ENCODE measurements at places on chromosomes 13 and 19.

DNA sequence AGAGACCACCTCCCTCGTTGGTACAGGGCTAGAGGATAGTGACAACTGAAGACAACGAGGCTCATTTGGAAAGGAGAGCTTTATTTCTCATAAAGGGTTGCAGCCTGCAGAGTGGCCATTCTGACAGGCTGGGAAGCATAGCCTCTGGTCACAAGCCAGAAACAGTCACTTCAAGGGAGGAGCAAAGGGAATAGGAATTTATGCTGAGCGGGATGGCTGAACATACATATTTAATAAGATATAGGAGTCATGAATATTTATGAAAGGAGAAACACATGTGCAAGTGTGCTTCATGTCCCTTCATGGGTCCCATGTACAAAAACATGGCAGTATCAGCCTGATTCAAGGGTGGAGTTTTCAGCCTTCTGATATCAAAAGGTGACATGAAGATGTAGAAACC, 27.1 kb upstream of the URI1 start:
- no peak for ATAC-seq

DNA sequence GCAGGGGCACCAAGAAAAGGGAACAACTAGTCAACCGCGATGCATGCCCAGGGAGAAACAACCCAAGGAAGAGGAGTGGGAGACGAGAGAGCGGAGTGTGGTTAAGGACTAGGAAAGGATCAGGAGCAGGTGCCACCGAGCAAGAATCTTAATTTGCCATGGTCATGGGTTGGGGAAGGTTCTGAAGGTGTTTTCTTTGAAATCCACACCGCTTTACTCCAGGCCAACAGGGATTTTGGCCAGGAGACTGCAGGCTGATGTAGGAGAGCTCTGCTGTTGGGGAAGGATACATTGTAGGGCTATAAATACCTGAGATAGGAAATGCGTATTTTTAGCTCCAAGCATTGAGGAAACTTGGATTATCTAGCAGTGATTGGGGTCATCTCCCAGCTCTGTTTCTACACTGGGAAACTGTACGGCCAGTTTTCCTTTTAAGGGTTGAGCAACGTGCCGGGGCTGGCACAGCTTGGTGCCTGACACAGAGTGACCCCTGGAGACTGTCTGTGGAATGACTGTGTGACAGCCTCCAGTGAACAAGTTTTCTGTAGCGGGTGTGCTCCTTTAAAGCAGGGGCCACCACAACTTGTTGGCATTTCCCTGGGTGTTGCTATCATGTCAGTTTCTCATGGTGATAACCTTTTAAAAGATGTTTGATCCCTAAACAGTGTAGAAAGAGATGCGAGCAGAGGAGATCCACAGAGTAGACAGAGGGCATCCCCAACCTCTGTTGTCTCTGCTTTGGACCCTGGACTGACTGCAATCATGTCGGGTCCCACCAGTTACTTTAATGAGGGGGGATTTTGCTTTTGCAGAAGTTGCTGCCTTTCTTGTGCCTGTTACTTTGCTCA, 34.3 kb downstream of the ZNF536 start:
- no peak for ATAC-seq

DNA sequence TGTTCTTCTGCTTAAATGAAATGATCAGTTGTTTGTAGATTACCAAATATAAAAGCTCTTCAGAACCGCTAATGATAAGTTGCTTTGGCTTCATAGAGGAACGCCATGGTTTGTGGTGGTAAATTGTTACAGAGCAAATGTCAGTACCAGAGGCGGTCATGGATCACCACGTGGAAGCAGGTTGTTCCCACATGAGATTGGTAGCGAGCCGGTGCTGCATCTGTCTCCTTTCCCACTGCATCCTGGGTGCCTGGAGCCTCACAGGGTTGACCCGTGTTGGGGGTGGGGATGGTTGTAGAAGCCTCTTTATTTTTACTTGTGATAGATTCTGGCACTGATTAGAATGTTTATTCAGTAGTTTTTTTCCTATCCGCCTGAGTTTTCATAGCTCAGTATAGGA, 14.7 kb downstream of the GARRE1 start:
- no peak for ATAC-seq

DNA sequence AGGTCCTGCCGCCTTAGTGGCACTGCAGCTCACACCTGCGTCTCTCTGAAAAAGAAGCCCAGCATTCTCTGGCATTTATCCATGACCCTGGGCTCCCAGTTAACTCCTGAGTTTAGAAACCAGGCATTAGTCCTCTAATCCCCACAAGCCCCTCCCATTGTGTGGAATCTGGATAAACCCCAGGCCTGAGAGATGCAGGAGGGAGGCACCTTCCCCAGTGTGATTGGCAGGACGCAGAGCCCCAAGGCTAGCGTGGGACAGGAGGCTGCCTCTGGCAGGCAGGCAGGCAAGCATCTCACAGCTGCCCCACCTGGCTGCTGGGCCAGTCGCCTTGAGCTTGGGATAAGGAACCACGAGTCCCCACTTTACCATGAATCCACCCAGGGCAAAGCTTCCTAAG, 11.0 kb upstream of the SERPINE3 start:
- ATAC-seq: no peak

DNA sequence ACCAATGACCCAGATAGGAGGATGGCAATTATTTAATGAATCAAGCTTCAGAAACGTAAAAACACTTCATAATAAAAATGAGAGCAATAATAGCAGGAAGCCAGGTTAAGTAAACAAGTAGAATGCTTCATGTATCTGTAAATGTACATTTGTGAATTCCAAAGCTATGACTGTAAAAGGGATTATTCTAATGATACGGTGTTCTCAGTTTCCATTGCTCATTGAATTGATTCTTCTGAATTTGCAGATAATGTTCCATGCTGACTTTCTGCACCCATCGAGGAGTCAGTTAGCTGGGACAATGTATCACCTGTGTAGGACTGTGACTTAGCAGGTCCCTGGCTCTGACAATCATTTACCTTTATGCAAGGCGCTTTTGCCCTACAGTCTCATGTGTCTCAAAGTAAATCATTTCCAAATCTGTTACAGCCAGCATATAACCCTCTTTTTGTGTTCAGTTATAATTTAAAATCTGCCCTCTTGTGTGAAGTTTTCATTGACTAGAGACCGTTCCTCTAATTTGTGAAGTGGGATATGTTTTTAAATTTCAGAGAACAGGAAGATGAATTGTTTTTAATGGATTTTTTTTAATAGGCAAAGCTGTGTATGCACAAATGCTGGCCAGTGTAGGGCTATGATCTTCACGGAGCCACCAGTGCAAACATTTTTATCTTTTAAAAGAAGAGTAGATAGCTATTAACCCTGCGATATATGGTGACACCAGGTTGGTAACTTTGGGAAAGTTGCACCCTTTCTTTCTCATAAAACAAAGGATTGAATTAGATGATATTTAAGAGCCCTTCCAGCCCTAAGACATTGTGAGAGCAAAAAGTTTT, 267.1 kb downstream of the KLF5 start:
- no peak for ATAC-seq

- ATAC-seq: peak; percentile 95
Measured at GRCh38 chr19:932648-933552, 7.1 kb downstream of the ARID3A start.

- ATAC-seq: no peak
Measured at GRCh38 chr13:36794706-36795105, 24.3 kb upstream of the RFXAP start.

GRCh38 chr19:6723108-6723618, 2.7 kb upstream of the C3 start:
- ATAC-seq: no peak

Measured in SK-N-SH treated with all-trans-retinoic acid at 6 μM for 48 hours (cell line).